ENCODE measurements at places on chromosomes 12 and 14. TPM values are rescaled to one million over a fixed set of nuclear protein-coding genes. Genes with fewer than 3 reads are reported as not detected.

DMAC2L gene
- total RNA-seq = 6.7 TPM

BCL11B gene
- total RNA-seq = 1.2 TPM

GRCh38 chr12:92341065-92341668, 195.5 kb upstream of the BTG1 start:
- no peak for DNase-seq

DNA sequence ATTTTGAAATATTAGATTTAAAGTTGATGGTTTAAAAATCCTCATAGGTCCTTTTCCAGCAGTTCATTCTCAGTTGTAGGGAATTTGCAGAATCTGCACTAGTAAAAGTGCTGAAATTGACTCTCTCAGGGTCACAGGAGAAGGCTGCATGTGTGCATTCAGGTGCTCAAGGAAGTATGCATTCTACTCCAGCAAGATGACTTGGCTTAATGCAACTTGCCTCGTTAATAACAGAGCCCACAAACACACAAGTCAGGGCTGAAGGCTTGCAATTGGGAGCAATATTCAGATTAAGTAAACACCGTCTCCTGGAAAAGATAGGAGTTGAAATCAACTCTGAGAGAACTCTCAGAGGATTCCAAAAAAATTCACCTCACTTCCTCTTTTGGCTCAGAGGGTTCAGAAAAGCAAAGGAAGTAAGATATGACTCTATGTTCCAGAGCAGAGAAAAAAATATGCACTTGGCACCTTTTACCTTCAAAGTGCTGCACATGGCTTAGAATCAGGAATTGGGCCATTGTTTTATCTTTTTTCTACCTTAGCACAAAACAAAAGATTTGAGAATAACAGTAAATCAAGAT, 406.3 kb upstream of the DCN start:
- DNase-seq = no peak

BDKRB2 gene
- 3.5 TPM for total RNA-seq

DNA sequence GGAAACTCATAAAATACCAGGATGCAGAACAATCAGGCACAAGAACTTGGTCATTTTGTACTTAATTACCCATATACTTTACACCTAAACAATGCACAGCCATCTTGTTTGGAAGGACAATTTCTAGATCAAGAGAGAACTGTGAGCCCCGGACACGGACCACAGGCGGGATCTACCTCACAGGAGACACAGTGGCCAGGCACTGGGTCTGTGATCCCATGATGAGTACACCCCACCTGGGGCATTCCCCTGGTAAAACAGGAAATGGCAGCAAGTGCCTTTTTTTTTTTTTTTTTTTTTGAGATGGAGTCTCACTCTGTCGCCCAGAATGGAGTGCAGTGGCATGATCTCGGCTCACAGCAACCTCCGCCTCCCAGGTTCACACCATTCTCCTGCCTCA, 15.2 kb downstream of the GOLGA3 start:
- no peak for DNase-seq

DNA sequence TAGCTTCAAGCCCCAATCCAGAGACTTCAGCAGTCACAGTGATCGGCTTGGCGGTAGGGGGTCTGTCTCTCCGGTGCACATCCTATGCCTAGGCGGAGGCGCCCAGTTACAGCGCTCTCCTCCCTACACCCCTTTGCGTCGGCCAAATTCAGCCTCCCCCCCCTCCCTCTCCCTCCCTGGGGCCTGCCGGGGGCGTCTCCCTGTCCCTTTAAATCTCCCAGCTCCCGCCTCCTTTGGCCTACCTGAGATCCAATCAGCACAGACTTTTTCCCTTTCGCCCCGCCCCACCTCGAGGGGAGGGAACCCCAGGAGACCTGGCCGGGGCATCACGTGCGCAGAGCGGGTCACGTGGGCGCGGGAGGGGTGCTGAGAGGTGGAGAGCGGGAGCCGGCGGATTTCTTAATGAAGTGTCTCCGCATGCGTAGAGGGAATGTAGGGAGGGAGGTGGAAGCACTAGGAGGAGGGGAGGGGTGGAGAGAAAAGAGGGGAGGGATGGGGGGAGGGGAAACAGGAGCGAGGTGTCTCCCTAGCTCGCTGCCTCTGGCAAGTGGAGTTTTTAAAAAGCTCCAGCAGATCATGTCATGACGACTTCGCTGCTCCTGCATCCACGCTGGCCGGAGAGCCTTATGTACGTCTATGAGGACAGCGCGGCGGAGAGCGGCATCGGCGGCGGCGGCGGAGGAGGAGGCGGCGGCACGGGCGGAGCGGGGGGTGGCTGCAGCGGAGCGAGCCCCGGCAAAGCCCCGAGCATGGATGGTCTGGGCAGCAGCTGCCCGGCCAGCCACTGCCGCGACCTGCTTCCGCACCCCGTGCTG, at the start of gene HOXC13:
Gene HOXC13 (plus strand): TSS at position 506 of the 815 bp plus-strand sequence. CDS start 76 bp downstream, at position 582.
- peak; percentile 90 for DNase-seq

GRCh38 chr12:48934312-48934706, 9.0 kb upstream of the FKBP11 start:
- no peak for DNase-seq

GRCh38 chr12:15778126-15778525, 11.1 kb downstream of the EPS8 start:
- DNase-seq = no peak

GRCh38 chr12:101671833-101672232, 25.6 kb upstream of the CHPT1 start:
- no peak for DNase-seq

NFATC4 gene
- 54.5 TPM for total RNA-seq

RNASE7 gene
- not detected for total RNA-seq

All from muscle of leg (tissue), 16 donors.